ENCODE measurements at places on chromosomes 16 and 17. TPM values are rescaled to one million over a fixed set of nuclear protein-coding genes. Genes with fewer than 3 reads are reported as not detected.

TPSD1 gene
- not detected for total RNA-seq

CCL14 gene
- not detected for total RNA-seq

G6PC3 gene
- total RNA-seq: 36.5 TPM

TP53TG3C gene
- total RNA-seq: not detected

CTRB1 gene
- not detected for total RNA-seq

QPRT gene
- total RNA-seq: 6.2 TPM

FKBP10 gene
- total RNA-seq: 21.3 TPM

ZDHHC1 gene
- 4.4 TPM for total RNA-seq

KRT24 gene
- not detected for total RNA-seq

GJD3 gene
- not detected for total RNA-seq

NOTUM gene
- total RNA-seq: not detected

SCGB1C2 gene
- total RNA-seq: not detected

RCVRN gene
- total RNA-seq: not detected

TBX21 gene
- total RNA-seq: not detected

GPR179 gene
- not detected for total RNA-seq

RARA gene
- 16.9 TPM for total RNA-seq

SDF2 gene
- total RNA-seq: 43.7 TPM

PLD2 gene
- total RNA-seq: 19.6 TPM

SOST gene
- 0.15 TPM for total RNA-seq
